ENCODE measurements at places on chromosomes 3 and 15. TPM values are rescaled to one million over a fixed set of nuclear protein-coding genes. Genes with fewer than 3 reads are reported as not detected.

DNA sequence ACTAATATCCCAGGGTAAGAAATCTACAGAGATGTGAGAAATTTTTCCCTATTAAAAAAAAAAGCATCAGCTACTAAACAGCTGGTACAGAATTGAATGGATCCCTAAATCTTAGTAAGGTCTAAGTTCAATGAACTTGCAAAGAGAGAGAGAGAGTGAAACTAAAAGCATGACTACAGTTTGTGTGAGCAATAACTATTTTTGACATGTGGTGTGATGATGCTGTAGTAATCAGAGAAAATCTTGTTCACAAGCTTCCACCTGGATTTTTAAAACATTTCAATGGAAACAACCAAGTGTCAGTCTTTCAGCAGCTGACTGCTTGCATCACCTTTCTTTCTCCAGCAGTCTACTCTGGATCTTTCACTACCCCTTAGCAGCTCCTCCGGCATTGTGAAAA, 45.2 kb upstream of the ABI3BP start:
- DNase-seq, result no peak

GRCh38 chr3:102238362-102238761, 196.5 kb upstream of the ZPLD1 start:
- no peak for DNase-seq

GRCh38 chr3:39812537-39812936, 3.1 kb downstream of the MYRIP start:
- DNase-seq, result no peak

- DNase-seq, result no peak
These were observed 675 bp downstream of the BRPF1 start for GRCh38 chr3:9732080-9732739.

DNA sequence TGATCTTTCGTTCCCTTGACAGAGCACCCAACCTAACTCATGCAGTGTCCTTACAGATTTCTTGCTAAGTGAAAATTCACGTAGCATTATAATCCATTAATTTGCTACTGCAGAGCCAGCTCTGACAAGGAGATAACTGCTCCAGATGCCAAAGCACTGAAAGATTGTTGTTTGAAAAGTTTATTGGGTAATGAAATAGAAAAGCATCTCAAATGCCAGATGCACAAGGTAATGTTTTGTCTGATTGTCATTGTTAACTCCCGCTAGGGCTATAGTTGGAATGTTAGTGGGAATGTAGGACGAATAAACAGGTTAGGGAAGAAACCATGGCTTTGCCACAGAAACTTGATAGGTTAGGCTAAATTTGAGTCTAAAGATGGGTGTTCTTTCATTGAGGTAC, 20.2 kb upstream of the SLC2A2 start:
- no peak for DNase-seq

DNA sequence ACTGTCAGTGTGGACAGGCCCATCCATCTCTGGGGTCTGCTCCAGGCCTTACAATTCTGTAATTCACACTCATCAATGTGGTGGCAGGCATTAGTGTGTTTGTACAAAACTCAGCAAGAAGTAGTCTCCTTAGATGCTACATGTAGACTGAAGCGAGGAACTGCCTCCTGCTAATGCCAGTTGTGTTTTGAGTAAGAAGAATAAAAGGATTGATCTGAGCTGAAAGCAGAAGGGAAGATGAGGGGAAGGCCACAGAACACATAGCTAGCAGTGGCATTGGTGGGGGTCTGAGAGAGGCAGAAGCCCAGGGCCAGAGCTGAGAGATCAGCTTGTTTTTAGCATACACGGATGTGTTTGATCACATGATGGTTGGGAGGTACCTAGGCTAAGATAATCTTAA, 144.1 kb downstream of the TIGIT start:
- DNase-seq, result no peak

DNA sequence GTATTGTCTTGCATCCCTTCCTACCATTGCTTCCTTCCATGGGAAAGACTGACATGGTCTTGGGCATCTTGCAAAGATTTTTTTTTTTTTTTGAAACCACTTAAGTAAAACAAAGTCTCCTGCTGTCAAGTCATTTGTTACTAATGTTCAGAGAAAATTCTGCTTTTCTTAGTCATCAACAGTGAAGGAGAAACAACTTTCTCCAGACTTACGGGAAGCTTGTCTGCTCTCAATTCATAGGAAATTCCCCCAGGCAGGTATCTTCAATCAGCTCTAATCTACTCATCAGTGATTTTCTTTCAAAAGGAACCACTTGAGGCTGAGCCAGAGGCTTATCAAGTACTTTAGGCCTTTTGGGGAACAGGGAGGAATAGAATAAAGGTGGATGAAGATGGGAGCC, 15.9 kb upstream of the DRD3 start:
- DNase-seq, result no peak

DNA sequence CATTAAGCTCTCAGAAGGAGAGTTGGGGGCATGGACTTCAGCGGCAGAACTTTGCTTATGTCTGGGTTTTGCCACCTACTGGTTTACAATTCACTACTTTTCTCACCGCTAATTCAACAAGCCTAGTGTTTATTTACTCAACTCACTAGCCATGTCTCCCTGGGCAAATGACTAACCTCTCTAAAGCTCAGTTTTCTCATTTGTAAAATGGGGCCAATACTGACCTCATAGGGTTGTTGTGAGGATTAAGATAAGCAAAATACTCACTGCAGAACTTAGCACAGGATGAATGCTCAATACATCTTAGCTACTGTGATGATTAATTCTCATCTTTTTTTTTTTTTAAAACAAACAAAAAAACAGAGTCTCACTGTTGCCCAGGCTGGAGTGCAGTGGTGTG, 106.3 kb downstream of the CADPS start:
- DNase-seq, result no peak

GRCh38 chr3:146777941-146778340, 172.8 kb upstream of the PLSCR5 start:
- DNase-seq, result no peak

- DNase-seq, result no peak
These were observed 33.7 kb downstream of the FILIP1L start for GRCh38 chr3:100080573-100080972.

DNA sequence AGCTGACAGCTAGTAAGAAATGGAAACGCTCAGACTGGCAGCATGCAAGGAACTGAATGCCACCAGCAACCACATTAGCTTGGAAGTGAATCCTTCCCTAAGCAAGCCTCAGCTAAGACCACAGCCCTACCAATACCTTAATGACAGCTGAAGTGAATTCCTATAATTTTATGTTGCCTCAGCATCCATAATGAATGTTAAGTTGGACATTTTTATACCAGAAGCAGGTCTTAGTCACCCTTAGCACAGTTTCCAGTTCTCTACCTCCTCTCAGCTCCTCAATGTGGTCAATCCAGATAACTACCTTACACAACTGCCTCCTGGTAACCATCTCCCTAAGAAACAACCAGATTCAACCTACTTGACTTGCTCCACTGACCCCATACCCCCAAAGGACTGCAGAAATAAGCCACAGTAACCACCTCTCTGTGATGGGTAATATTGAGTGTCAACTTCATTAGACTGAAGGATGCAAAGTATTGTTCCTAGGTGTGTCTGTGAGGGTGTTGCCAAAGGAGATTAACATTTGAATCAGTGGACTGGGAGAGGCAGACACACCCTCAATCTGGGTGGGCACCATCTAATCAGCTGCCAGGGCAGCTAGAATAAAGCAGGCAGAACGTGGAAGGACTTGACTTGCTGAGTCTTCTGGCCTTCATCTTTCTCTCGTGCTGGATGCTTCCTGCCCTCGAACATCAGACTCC, 33.5 kb downstream of the NEDD4 start:
- no peak for DNase-seq

GRCh38 chr15:31803388-31803884, 226.9 kb upstream of the CHRNA7 start:
- DNase-seq, result no peak

DNA sequence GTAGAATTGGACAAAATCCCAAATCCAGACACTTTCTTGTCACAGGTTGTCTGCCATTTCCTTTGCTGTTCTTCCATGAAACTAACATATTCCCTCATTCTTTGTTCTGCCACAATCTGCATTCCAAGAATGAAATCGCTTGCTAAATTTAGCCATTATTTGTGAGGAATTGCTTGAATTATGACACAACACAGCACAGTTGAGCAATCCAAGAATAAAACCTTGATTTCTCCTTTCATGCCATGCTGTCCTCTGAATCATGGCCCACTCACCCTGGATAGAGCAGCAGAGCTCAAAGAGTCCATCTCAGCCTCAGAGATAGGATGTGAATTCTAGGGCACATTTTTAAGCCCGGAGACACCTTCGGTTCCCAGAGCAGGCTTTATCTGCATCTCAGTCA, 35.2 kb upstream of the GREM1 start:
- DNase-seq, result no peak

DNA sequence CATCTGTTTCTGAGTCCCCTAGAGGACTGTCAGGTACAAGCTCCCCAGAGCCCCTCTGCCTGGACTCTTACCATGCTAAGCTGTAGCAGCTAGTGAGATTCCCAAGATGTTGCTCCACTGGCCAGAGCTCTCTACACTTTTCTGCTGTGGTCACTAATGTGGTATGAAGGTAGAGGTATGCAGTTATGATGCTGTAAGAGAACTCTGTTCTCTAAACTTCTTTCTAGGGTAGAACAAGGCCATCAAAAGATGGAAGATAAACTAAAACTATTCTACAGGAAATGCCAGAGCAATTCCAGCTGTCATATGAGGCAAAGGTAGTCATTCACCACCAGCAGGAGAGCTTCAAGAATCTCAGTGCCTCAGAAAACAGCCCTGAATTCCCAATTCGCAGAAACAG, 517.4 kb upstream of the ARRDC4 start:
- DNase-seq, result no peak

DNA sequence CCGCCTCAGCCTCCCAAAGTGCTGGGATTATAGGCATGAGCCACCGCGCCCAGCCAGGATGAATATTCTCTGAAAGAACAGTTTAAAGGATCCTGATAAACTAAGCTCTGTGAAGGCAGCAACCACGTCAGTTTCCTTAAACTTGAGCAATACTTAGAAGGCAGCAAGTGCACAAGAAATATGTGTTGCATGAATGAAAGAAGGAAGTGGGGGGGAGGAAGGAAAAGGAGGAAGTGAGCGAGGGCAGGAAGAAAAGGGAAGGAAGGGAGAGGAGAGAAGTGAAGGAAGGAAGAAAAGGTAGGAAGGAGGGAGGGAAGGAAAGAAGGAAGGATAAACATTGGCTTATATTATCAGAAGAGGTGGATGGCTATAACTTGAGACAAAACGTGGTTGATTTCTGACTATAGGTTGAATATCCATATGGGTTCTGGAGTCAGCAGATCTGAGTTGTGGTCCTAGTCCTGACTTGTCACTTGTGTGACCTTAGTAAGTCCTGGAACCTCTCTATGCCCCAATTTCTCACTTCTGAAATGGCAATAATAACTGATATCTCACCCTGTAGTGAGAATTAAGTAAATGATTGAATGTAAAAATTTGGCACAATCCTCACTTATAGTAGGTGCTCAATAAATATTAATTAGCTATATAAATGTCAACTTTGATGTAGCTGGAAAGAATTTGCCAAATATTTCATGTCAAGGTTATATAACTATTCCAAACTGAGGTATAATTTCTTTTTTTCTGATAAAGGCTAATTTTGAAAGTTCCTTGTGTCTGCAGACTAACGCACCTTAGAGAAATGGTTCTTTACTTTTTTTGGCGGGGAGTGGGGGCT, 12.0 kb upstream of the SEMA4B start:
- DNase-seq, result no peak

KIF23 gene
- polyA plus RNA-seq, result 40.9 TPM

CLDN16 gene
- 43.5 TPM for polyA plus RNA-seq

DNAH1 gene
- 6.7 TPM for polyA plus RNA-seq

ADAMTS7 gene
- polyA plus RNA-seq, result 36.7 TPM

FANCD2OS gene
- 0.27 TPM for polyA plus RNA-seq

SNX33 gene
- polyA plus RNA-seq, result 19.4 TPM

PODXL2 gene
- 48.6 TPM for polyA plus RNA-seq

GPR149 gene
- polyA plus RNA-seq, result not detected

ZNF502 gene
- 11.1 TPM for polyA plus RNA-seq

SLCO2A1 gene
- 18.5 TPM for polyA plus RNA-seq

LMAN1L gene
- polyA plus RNA-seq, result not detected

EPHB1 gene
- 4.4 TPM for polyA plus RNA-seq

Data from left renal cortex interstitium (tissue), 4 donors.